GM23338 (cell line): ENCODE measurements at places on chromosomes 7 and 10. TPM values are rescaled to one million over a fixed set of nuclear protein-coding genes. Genes with fewer than 3 reads are reported as not detected.

GRCh38 chr10:132341781-132342180 lies 9.8 kb downstream of the LRRC27 start:
- no peak for DNase-seq

DNA sequence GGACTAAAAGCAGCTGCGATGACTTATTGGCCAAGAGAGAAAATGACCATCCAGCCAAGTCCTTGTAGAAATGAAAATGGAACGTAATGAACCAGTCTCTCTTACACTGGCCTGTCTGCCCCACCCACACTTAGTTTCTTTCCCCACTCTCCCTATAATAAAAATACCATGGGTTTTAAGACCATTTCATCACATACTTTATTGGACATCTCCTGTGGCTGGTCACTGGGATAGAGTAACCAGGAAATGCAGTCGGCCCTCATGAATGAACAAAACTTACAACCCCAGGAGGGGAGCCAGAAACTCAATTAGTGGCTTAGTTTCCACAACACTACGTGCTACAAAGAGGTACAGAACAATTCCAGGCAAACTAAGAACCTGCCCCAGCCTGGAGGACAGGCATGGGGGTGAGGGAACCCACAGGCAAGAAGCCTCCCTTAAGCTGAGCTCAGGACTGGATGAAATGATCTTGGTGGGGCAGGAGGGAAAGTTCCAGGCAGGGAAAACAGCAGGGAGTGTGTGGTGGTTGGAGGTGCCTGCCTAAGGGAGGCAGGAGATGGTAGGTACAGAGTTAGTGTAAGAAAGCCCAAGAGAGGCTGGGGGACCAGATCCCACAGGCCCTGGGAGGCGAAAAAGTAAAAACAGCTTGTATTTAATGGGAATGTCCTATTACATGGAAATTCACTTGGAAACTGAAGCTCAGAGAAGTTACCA lies 29.6 kb downstream of the MKI67 start:
- DNase-seq = no peak

GRCh38 chr10:98403812-98404504 lies 11.0 kb downstream of the PYROXD2 start:
- no peak for DNase-seq

Gene RAPGEF5
- total RNA-seq = 13.1 and 17.7 TPM in 2 replicates

GRCh38 chr7:22723637-22724036 lies 3.4 kb upstream of the IL6 start:
- DNase-seq = no peak

GRCh38 chr10:128211064-128211504 lies 84.9 kb upstream of the MKI67 start:
- peak; percentile 33 for DNase-seq

Gene CTTNBP2
- total RNA-seq = 22.7 and 26.8 TPM in 2 replicates

DNA sequence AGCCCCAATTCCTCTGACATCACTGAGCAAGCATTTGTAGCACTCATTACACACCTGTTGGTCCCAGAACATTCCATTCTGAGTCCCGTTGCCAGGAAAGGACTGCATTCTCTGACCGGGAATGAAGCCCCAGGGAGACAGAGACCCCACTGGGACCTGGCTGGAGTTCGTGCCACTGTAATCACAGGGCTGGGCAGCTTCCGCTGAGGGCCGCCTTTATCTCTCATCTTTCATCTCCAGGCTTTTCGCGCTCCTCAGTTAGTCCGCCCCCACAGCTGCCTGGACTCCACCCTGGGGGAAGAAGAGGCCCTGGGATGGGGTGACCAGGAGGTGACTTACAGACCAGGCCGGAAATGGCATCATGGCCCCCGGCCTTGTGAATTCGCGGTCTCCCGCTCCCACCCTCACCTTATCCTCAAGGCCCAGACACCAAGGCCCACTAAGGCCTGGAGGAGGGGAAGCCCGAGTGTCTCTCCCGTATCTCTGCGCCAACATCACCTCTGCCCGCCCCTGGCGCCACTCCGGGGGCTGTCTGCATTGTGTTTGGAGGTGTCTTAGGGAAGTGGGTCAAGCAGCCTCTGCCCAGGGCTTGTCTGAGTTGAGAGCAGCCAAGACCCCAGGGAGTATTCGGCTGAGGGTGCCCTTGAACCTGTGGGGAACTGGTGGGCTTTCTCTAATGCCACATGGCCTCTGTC lies 75.4 kb downstream of the PROSER2 start:
- DNase-seq = no peak

Gene RARRES2
- 164 and 169 TPM in 2 replicates for total RNA-seq

DNA sequence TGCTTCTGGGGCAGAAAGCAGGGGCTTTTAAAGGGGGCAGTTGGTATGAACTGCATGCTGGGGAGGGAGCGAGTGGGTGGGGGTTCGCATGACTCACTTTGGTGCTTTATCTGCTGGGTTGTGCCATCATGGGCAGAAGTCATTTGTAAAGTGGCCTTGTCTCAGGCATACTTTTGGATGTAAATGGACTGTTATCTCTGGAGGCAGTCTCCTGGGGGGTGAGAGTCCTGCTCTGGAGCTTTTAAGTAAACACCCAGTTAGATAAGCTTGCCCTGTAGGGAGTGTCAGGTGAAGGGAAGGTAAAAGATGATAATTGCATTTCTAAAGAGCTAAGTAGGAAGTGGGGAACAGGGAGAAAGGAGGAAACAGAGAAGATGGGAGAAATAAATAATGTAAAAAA lies 1.6 kb upstream of the GSTO1 start:
- DNase-seq = no peak

- no peak for DNase-seq
Measured at GRCh38 chr10:33965795-33966581, 631.5 kb upstream of the NRP1 start.

DNA sequence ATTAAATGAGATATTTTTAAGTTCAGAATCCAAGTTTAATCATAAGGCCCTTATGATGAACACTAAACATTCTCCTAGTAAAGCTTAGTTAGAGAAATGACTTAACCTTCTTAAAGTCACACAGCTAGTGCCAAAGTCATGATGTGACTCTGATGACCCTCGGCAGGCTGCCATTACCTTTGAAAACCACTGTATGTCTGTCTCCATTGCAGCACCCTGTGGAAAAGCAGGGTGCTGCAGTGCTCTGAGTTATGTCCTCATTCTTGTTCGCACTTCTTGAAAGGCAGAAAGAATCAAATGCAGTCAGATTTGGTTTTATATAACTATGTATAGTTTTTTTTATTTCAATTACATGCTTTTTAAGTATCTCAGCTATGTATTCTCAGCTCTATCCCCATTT lies 105.0 kb downstream of the PHTF2 start:
- DNase-seq = peak; percentile 50

GRCh38 chr7:134021836-134022235 lies 105.3 kb upstream of the LRGUK start:
- DNase-seq = no peak

DNA sequence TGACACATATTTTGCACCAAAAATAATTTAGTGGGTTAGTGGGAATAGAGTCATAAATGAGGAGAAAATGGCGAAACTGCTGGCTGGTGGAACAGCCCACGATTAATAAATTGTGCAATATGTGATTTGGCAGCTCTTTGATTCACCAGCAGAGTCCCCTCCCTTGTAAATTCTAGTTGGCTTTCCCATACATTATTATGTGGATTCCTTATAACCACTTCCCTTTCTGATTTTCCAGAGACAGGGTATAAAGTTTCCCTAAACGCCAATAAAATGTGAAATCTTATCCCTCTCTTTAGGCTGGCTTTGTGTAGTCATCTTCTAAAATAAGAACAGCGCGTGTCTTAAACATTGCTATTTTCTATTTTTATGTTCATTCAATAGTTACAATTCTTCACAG lies 149.4 kb upstream of the FERD3L start:
- no peak for DNase-seq

GRCh38 chr7:84195295-84196060 lies 889 bp upstream of the SEMA3A start:
- DNase-seq = no peak
